GM12878 (cell line): ENCODE measurements at places on chromosomes 2 and 18. TPM values are rescaled to one million over a fixed set of nuclear protein-coding genes. Genes with fewer than 3 reads are reported as not detected.

The DHX57 gene
- 16.5 and 16.8 TPM in 2 replicates for polyA plus RNA-seq

The CRYGC gene
- polyA plus RNA-seq = not detected in 2 replicates

The SERPINB13 gene
- not detected in 2 replicates for polyA plus RNA-seq

The PDE6D gene
- polyA plus RNA-seq = 68.9 and 76.2 TPM in 2 replicates

The HOXD3 gene
- not detected in 2 replicates for polyA plus RNA-seq

The CNGA3 gene
- polyA plus RNA-seq = not detected in 2 replicates
